NCI-H146 (cell line): ENCODE measurements at places on chromosomes 4 and X.
A peak's percentile ranks its signal among the peaks of the same experiment; 100 is the strongest.

DNA sequence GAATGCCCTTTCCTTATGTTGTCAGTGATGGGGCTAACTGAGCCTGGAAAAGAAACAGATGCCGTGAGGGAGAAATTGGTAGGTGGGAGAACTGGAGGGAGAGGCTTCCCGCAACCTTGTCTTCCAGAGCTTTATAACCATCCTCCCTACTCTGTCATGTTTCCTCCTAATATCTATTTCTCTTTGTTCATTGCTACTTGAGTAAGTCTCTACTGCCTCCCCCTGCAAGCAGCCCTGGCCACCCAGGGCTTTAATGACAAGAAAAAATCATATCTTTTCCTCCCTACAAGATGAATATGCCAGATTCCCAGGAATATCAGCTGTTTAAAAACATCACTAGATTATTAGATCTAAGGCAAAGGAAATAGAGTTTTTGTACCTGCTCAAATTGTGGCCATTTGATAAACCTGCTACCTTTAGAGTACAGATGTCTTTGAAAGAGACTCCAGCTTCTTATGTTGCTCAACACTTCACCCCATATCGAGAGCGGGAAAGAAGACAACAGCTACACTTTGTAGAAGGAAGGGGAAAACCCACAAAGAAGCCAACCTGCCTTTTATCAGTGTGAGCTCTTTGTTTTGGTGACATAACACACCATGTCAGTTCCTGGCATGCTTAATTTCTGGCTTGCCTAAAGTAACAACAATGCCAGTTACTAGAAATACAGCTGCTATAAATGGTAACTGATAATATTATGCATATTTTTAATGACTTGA, 186.6 kb upstream of the LEF1 start:
- no peak for DNase-seq

GRCh38 chr4:6271701-6272465, 2.2 kb downstream of the WFS1 start:
- DNase-seq: no peak

GRCh38 chr4:36508394-36508793, 227.0 kb downstream of the DTHD1 start:
- DNase-seq: no peak

DNA sequence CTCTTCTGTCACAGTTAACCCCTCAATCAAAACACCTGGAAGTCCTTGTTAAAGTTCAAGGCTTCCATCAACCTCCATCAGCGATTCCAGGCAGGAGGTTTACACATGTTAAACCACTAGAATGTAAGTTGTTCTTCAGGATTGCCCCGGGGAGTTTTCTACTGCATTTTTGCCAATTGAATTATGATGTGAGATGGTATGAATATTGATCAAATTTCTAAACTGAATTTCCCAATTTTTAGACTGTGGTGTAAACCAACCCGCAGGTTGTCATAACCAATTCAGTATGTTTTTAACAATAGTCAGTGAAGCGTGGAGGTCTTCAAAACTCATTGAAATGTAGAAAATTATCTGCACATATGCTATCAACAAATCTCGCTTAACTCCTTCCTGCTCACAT, 21.2 kb upstream of the TENM3 start:
- no peak for DNase-seq

- DNase-seq: no peak
Observed at GRCh38 chr4:39170301-39170700, 12.0 kb upstream of the WDR19 start.

GRCh38 chrX:48540028-48540375, 488 bp downstream of the TBC1D25 start:
- peak; percentile 87 for DNase-seq

DNA sequence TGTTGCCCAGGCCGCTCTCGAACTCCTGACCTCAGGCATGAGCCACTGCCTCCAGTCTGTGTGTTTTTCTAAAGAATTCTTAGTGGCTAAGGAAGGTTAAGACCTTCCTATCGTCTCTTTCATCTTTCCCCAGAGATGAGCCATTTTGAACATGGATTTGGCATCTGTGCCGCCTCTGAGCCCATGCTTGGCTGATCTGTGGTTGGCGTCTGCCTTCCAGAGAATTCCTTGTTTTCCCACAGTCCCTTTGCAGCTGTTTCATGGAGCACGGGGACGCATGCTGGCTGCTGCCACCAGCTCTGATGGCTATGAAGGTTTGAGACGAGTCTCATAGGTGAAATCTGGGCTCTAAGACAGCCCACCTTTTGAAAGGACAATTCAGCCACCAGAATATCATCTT, 60.4 kb downstream of the SHROOM2 start:
- no peak for DNase-seq

- DNase-seq: no peak
Observed at GRCh38 chrX:38473701-38474100, 87.6 kb upstream of the TSPAN7 start.
